ENCODE measurements at places on chromosomes 1 and 21.
A peak's percentile ranks its signal among the peaks of the same experiment; 100 is the strongest.

DNA sequence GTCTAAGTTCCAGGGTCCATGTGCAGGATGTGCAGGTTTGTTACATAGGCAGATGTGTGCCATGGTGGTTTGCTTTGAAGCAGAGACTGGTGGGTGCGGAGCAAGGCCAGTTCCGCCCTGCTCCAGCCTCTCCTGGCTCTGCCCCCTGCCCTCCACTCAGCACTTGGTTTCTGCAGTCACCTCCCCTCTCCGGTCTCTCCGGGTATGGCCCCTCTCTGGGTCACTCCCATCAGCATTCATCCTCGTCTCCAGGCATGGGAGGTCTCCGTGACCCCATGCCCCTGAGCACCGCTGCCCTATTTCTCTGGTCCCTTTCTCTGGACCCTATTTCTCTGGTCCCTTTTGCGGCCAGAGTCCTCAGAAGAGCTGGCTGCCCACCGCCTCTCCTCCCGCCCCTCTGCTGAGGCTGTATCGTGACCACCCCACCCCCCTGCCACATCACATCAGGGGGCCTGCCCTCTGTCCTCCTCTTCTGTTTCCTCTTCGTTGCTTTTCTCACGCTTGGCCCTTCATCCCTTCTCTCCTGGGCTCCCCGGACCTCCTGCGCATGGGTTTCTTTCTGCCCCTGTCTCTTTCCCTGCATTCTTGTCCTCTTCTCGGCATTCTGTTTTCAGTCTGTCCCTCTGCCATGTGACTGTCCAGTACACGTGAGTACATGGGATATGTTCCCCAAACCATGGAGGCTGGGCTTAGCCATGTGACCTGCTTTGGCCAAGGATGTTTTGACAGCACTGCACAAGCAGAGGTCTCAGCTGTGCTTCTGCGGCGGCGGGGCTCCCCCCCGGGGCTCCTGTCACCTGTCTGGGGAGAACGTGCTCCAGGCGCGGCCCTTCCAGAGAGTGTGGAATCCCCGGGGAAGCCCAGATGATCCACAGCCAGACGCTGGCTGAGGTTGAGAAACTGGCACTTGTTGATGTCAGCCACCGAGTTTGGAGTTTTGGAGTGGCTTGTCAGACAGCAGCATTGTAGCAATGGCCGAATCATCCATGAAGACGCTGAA, 54.4 kb upstream of the C1orf174 start:
- H3K4me3 ChIP-seq = peak overlapping the region; percentile 52
- peaks cover 14% of the 10 kb centered on the region for H3K27me3 ChIP-seq
- H3K27ac ChIP-seq = no peak overlapping the region
- DNase-seq = peak; percentile 22

DNA sequence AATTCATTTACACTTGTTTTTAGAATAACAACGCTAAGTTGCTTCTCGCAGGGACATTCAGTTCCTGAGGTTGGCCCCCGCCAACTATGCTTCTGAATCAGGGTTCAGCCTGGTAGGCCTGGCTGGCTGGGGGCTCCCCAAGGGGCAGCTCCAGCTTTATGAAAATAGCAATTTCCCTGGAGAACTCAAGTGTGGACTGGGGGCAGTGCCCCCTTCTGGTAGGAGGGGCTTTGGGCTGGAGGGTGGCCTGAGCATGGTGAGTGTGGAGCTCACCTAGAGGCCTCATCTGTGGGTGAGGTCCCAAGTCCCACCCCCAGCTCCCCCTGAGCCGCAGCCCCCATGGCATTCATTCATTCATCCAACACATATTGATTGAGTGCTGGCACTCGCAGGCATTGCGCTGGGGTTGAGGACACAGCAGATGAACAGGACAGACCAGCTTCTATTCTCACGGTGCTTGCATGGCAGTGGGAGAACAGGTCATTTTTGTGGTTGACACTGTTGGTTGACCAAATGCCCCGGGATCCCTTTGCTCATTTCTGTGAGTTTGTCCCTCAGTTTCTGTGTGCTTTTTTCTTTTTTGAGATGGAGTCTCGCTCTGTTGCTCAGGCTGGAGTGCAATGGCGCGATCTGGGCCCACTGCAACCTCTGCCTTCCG, 79.2 kb downstream of the UBIAD1 start:
- no peaks in the 10 kb centered on the region for H3K36me3 ChIP-seq
- no peak for DNase-seq
- H3K27ac ChIP-seq = no peak overlapping the region
- H3K27me3 ChIP-seq = peaks cover 16% of the 10 kb centered on the region
- no peak overlapping the region for H3K4me3 ChIP-seq
- H3K4me1 ChIP-seq = peaks cover 77% of the 10 kb centered on the region

DNA sequence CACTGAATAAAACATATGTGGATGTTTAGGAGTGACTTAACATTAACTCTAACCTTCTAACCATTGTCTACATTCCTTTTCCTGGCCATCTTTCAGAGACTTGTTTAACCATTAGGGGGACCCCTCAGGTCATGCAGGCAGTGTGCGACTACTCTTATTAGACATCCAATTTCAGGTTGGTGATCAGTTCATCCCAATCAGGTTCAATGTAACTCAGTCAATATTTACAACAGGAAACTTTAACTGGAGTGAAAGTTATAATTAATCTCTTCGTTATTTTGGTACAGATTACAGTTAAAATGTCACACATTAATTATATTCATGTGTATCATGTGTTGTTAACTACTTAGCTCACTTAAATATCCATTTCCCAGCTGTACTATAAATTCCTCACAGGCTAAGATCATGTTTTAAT, 68.8 kb upstream of the RGS1 start:
- peaks cover 10% of the 10 kb centered on the region for H3K4me1 ChIP-seq
- H3K27me3 ChIP-seq = no peaks in the 10 kb centered on the region
- no peak overlapping the region for H3K27ac ChIP-seq

- no peak overlapping the region for H3K27ac ChIP-seq
- no peak overlapping the region for H3K4me3 ChIP-seq
- H3K4me1 ChIP-seq = peaks cover 8% of the 10 kb centered on the region
- H3K36me3 ChIP-seq = no peaks in the 10 kb centered on the region
- DNase-seq = no peak
These were observed 60.7 kb upstream of the BTG3 start for GRCh38 chr21:17673261-17674020.

DNA sequence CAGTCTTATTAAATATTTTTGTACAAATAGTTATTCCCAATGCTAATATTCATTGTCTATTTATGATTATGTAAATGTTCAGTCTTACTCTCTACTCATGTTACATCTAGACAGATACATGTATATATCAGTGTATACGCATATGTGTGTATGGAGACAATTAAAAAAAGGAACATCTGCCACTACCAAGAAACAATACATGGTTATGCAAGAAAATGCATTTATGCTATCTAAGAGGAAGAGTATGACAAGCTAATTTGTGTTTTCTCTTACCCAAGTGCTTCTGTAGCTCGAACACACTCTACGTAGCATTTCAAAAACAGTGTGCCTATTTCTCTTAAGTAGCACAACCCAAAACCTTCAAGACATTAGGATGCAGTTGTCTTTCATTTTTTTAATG, 6.1 kb upstream of the RLF start:
- H3K27me3 ChIP-seq = peaks cover 39% of the 10 kb centered on the region
- no peak overlapping the region for H3K4me3 ChIP-seq
- H3K27ac ChIP-seq = no peak overlapping the region
- no peaks in the 10 kb centered on the region for H3K4me1 ChIP-seq
- no peaks in the 10 kb centered on the region for H3K36me3 ChIP-seq
- no peak for DNase-seq

DNA sequence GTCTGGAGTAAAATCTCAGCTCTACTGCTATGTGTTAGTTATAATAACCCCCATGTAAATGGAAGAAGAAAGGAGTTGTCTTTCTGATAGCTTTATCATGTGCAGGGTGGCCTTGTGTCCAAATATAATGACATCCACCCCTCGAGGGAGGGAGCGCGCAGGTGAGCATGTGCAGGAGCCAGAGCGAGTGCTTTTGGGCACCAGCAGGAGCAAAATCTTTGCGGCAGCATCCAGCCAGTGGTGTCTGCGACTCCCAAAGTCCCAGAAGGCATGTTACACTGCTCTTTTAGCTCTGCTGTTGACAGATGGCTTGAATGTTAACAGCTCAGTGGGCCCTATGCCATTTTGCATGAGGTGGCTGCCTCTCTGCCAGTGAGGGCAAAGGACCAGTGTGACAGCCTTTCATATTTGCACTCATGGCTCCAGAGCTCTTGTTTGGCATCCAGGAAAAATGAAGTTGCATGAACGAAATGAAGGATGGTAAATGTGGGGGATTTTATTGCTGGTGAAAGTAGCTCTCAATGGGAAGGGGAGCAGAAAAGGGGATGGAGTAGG, 146.7 kb downstream of the HMCN1 start:
- H3K36me3 ChIP-seq = peaks cover 38% of the 10 kb centered on the region
- no peak for DNase-seq
- H3K27ac ChIP-seq = no peak overlapping the region
- no peaks in the 10 kb centered on the region for H3K27me3 ChIP-seq
- no peak overlapping the region for H3K4me3 ChIP-seq

DNA sequence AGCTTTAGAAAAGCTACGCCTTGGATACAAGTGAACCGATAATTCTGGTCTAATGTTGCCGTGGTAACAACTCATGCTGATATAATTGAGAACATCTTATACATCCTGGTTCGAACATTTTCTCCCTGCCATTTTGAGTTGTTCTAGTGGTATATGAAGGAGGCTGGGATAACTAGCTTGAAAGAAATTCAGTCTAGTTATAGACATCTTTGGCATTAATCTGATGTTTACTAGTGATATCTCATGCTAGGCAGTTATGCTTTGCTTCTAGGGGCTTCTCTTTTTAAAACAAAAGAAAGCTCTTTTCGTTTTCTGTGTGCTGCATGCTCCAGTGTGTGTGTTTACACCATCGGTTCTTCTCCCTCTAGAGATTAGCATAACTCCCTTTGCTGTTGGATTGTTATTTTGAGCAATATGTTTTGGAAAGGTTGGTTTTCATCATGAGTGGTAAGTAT, 20.5 kb downstream of the PRKACB start:
- peaks cover 7% of the 10 kb centered on the region for H3K4me1 ChIP-seq
- no peaks in the 10 kb centered on the region for H3K27me3 ChIP-seq
- no peak for DNase-seq
- no peak overlapping the region for H3K4me3 ChIP-seq
- H3K36me3 ChIP-seq = peaks cover 14% of the 10 kb centered on the region

- no peak for DNase-seq
- H3K27ac ChIP-seq = no peak overlapping the region
- H3K27me3 ChIP-seq = peaks cover 3% of the 10 kb centered on the region
- H3K4me3 ChIP-seq = no peak overlapping the region
These were observed 105.2 kb upstream of the TSPAN2 start for GRCh38 chr1:115194506-115194905.

DNA sequence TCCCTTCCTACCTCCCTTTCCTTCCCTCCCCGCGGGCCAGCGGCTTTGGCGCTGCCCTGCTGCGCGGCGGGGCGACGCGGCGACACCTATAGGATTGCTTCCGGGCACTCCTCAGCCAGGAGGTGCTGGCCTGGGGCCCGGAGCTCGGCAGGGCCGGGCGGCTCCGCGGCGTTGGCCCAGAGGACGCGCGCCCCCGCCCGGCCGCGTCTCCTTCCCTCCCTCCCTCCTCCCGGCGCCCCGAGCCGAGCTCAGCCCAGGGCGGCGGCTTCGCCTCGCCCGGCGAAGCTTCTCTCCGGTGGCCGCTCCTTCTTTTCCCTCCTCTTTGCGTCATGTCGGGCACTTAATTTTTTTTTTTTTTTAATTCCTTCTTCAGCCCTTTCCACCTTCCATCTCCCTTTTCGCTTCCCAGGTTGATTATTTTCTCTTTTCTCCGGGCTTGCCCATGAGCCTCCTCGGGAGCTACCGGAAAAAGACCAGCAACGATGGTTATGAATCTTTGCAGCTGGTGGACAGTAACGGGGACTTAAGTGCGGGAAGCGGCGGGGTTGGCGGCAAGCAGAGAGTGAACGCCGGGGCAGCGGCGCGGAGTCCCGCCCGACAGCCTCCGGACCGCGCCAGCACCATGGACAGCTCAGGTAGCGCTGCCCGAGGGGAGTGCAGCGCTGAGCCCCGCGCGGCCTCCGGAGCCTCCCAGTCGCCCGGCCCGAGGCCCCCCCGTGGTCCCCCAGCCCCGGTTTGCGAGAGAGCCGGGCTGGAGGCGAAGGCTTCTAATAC, at the start of gene DNAJC6:
TSS of gene DNAJC6 (plus strand) at position 240 of the 774 bp plus-strand sequence. CDS start at position 443, 203 bp downstream.
- peaks cover 74% of the 10 kb centered on the region for H3K27me3 ChIP-seq
- H3K36me3 ChIP-seq = no peaks in the 10 kb centered on the region
- H3K4me3 ChIP-seq = peak within 1 kb of the TSS; percentile 92
- H3K4me1 ChIP-seq = peaks cover 19% of the 10 kb centered on the region
- peak; percentile 96 for DNase-seq

DNA sequence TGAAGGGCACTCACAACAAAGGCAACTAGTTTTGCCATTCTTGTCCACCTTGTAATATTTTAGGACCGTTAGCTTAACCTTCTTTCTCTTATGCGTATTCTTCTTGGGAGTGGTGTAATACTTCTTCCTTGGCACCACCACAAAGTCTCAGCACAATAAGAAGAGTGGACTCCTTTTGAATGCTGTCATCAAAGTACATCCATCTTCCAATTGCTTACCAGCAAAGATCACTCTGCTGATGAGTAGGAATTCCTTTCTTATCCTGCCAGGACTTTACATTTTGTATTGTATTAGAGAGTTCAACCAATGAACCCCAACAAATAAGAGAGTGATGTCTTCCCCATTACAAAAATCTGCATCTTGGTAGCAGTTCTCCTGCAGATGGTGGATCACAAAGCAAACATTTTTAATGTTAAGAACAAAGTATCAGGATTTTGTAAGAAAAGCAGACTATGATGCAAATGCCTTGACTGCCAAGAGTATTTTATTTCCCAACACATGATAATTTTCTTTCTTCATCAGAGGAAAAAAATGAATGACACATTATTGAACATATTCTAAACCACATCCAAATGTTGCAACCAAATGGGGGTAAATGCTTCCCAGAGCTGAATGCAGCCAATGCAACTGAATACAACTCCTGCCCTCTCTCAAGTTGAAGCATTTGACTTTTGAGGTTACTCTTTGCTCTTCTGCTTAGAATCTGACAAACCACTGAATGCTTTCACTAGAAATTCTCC, 5.1 kb upstream of the ARNT start:
- peaks cover 4% of the 10 kb centered on the region for H3K27me3 ChIP-seq
- no peak overlapping the region for H3K27ac ChIP-seq
- no peak for DNase-seq
- peaks cover 5% of the 10 kb centered on the region for H3K4me1 ChIP-seq
- H3K36me3 ChIP-seq = no peaks in the 10 kb centered on the region

DNA sequence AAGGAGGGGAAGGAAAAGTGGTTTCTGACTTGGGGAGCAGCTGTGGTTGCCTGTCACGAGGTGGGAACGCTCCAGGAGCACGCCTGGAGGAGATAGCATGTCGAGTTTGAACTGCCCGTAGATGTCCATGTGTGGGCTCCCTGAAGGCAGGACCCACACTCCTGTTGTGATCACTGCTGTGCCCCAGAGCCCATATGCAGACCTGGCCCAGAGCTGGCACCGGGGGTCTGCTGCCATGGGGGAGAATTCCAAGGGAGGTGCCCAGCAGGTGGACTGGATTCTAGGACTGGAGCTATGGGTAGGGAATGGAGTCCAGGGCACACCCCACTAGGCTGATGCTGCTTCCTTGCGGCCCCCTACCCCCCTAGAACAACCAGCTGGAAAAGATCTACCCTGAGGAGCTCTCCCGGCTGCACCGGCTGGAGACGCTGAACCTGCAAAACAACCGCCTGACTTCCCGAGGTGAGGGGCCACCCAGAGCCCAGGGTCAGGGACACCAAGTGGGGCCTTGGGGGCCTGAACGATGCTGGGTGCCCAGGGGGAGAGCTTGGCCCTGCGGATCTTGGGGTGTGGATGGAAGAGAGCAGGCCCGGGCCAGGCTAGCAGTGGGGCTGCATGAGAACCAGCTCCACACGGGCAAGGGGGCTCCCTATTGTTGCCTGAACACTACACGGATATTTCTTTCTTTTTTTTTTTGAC, 9.3 kb downstream of the PODN start:
- no peak overlapping the region for H3K4me3 ChIP-seq
- peak; percentile 0 for DNase-seq
- no peak overlapping the region for H3K27ac ChIP-seq
- H3K36me3 ChIP-seq = no peaks in the 10 kb centered on the region
